Right atrium auricular region (tissue), 2 donors: ENCODE measurements at places on chromosomes 12 and 14.

- DNase-seq = no peak
- no peak overlapping the region for H3K27ac ChIP-seq
- H3K27me3 ChIP-seq = no peaks in the 10 kb centered on the region
- no peaks in the 10 kb centered on the region for H3K36me3 ChIP-seq
- H3K4me1 ChIP-seq = no peaks in the 10 kb centered on the region
- H3K4me3 ChIP-seq = no peak overlapping the region
Measured at GRCh38 chr12:85253853-85254252, 26.2 kb upstream of the ALX1 start.

- no peak overlapping the region for H3K27ac ChIP-seq
- H3K27me3 ChIP-seq = no peaks in the 10 kb centered on the region
- H3K4me1 ChIP-seq = no peaks in the 10 kb centered on the region
- H3K4me3 ChIP-seq = no peak overlapping the region
Measured at GRCh38 chr12:65474831-65475230, 196.3 kb downstream of the MSRB3 start.

DNA sequence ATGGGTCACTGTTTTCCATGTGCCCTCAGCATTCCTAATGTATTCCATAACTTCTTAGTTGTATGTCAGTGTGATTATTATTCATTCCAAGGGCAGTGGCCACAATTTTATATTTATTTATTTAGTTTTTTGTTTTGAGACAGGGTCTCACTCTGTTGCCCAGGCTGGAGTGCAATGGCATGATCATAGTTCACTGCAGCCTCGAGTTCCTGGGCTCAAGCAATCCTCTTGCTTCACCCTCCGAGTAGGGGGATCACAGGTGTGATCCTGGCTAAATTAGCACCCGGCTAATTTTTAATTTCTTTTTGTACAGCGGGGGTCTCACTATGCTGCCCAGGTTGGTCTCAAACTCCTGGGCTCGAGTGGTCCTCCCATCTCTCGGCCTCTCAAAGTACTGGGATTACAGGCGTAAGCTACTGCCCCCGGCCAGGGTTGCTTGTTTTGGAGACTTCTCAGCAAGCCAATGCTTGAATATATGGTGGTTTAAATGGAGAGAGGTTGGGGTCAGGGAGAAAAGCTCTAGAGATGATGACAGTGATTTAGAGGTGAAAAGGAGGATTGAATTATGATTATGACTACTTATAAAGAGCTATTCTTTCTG, 7.6 kb downstream of the GPRC5A start:
- peak overlapping the region; percentile 79 for H3K27ac ChIP-seq
- H3K4me1 ChIP-seq = no peaks in the 10 kb centered on the region
- DNase-seq = no peak
- H3K36me3 ChIP-seq = no peaks in the 10 kb centered on the region
- no peak overlapping the region for H3K4me3 ChIP-seq

DNA sequence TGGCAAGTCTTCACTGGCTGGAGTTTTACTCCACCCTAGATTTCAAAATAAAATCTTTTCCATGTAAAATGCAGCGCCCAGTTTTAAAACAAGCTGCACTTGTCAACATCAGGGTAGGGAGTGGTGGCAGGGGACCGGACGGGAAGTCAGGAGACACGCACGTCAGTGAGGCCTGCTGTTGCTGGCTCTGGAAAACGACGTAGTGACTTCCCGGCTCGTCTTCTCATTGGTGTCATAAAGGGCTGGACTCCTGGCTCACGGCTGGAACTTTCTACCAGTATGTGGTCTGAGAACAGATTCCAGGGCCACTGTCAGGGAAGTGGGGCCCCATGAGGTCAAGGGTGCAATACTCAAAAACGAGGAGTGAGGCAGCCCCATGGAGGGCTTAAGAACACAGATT, 64.2 kb upstream of the FOXN3 start:
- DNase-seq = peak; percentile 94
- H3K4me1 ChIP-seq = peaks cover 16% of the 10 kb centered on the region
- H3K36me3 ChIP-seq = no peaks in the 10 kb centered on the region
- H3K27ac ChIP-seq = peak overlapping the region; percentile 78
- no peaks in the 10 kb centered on the region for H3K27me3 ChIP-seq

DNA sequence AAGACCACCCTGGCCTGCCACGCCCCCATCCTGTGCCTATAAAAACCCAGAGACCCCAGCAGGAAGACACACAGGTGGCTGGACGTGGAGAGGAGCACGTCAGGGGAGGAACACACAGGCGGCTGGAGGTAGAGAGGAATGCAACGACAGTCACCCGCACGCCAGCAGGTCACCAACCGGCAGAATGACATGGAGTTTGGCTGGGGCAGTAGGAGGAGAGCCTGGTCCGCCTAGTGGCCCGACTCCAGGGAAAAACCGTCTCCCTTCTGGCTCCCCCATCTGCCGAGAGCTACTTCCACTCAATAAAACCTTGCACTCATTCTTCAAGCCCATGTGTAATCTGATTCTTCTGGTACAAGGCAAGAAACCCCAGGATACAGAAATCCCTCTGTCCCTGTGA, 62.7 kb upstream of the KCNH3 start:
- DNase-seq = no peak
- no peaks in the 10 kb centered on the region for H3K36me3 ChIP-seq
- H3K4me3 ChIP-seq = no peak overlapping the region
- H3K27me3 ChIP-seq = no peaks in the 10 kb centered on the region

DNA sequence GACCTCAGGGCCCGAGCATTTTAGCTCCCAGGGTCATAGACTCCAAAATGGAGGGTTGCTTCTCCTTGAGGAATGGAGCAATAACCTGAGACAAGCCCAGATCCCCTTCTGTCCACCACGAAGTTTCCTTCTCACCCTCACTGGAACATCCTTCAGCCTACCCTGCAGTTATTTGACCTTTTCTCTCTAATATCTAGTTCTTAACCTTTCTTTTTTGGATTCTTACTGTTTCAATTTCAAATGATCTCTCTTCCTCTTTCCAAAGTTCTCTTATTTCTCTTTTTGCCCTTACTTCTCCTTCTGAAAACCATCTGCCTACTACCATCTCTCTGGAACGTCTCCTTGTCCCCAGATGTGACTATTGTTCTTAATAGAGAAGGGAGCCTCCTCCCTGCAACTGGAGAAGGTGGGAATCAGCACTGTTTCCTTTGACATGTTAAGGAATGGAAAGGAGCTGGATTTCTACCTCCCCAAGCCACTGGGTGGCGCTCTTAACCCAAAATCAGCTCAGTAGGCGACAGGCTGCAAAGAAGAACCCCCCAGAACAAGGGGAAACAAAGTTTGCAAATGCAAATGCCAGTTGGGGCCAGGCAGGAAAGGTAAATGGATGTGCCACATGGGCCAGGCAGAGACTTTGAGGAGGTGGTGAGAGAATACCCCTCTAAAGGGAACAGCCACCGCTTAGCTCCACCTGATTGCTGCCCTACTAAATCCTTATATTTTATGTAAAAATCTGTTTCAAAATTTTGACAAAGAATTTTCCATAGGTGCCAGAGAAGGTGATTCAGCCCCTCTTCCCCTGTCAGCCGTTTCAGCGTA, 22.4 kb upstream of the PDE1B start:
- no peak for DNase-seq
- H3K4me3 ChIP-seq = no peak overlapping the region
- H3K36me3 ChIP-seq = no peaks in the 10 kb centered on the region
- no peaks in the 10 kb centered on the region for H3K4me1 ChIP-seq
- no peaks in the 10 kb centered on the region for H3K27me3 ChIP-seq

- no peak for DNase-seq
- no peaks in the 10 kb centered on the region for H3K4me1 ChIP-seq
- H3K27ac ChIP-seq = no peak overlapping the region
- H3K36me3 ChIP-seq = peaks cover 3% of the 10 kb centered on the region
- no peaks in the 10 kb centered on the region for H3K27me3 ChIP-seq
- no peak overlapping the region for H3K4me3 ChIP-seq
Measured at GRCh38 chr14:88618476-88618875, 55.6 kb downstream of the ZC3H14 start.

DNA sequence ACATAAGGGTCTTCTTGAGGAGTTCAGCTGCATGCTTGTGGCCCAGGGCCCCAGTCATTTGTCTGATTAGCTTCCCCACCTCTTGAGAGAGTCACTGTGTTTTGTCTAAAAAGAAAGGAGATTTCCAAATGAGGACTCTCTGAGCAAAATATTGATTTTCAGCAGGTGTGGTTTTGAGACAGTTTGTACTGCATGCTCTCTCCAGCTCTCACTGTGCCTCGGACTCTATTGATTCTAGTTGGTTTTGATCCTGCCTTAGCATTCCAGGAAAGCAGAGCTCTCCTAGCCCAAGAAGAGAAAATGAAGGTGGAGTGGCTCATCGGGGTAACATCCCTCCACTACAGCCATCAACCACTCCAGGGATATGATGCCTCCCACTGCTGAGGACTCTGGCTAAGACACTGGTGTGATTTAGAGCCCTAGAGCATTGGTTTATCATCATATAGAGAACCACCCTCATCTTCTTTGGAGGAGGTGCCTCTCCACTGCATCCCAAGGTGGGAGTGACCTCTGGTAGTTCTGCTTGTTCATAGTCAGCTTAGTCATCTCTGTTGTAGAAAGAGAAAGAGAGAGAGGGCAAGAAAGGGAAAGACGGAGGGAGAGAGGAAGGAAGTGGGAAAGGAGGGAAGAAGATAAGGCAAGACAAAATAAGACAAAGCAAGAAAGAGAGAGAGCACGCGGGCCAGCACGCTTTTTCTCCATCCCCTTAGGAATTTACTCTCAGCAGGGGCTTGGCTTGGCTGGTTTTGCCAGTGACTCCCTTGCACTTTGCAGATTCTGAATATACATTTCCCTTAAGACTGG, 365.6 kb downstream of the DPF3 start:
- H3K27ac ChIP-seq = no peak overlapping the region
- H3K27me3 ChIP-seq = no peaks in the 10 kb centered on the region
- H3K4me1 ChIP-seq = no peaks in the 10 kb centered on the region
- no peaks in the 10 kb centered on the region for H3K36me3 ChIP-seq
- no peak overlapping the region for H3K4me3 ChIP-seq

DNA sequence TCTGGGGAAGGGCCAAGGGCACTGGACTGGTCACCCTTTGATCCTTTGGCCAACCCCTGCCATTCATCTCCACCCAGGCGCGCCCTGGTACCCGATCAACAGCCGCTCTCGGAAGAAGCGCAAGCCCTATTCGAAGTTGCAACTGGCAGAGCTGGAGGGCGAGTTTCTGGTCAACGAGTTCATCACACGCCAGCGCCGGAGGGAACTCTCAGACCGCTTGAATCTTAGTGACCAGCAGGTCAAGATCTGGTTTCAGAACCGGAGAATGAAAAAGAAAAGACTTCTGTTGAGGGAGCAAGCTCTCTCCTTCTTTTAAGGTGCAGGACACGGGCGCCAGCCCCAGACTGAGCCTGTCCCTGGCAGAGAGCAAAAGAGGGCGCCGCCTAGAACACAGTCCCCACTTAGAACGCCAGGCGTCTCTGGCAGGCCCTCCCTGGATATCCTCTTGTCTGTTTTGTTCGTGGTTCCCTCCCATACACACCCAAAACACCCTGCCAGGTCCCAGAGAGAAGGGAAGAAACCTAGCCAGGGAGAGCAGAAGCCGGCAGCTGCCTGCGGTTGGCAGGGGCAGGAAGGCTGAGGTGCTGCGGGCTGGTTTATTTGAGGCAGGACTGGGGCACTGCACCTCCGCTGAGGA, 1.7 kb downstream of the HOXC12 start:
- H3K4me1 ChIP-seq = no peaks in the 10 kb centered on the region
- H3K27me3 ChIP-seq = peaks cover 74% of the 10 kb centered on the region
- DNase-seq = no peak
- no peak overlapping the region for H3K4me3 ChIP-seq
- no peaks in the 10 kb centered on the region for H3K36me3 ChIP-seq
- H3K27ac ChIP-seq = no peak overlapping the region

- no peak for DNase-seq
- no peaks in the 10 kb centered on the region for H3K27me3 ChIP-seq
- H3K4me1 ChIP-seq = no peaks in the 10 kb centered on the region
- peak overlapping the region; percentile 24 for H3K4me3 ChIP-seq
Measured at GRCh38 chr12:41190338-41190737, 2.2 kb downstream of the PDZRN4 start.

DNA sequence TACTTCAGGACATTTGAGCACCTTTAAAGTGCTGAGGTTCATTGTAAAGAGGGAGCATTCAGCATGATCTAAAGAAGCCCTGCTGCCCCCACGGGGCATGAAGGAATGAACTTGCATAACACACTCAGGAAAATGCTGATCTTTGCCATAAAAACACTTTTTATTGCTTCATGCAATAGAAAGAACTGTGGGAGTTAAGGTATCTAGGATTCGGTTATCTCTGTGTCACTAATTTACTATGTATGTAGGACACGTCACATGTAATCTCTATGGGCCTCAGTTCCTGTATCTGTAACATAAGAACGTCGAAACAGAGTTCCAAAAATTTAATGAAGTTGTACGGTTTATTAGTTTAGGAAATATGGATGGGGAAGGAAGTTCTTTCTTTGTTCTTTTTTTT, 33.0 kb downstream of the BTBD7 start:
- H3K36me3 ChIP-seq = no peaks in the 10 kb centered on the region
- DNase-seq = no peak
- no peaks in the 10 kb centered on the region for H3K27me3 ChIP-seq
- no peaks in the 10 kb centered on the region for H3K4me1 ChIP-seq
- no peak overlapping the region for H3K27ac ChIP-seq
- H3K4me3 ChIP-seq = no peak overlapping the region

GRCh38 chr12:90064852-90065801, 356.5 kb upstream of the ATP2B1 start:
- H3K27ac ChIP-seq = no peak overlapping the region
- H3K36me3 ChIP-seq = no peaks in the 10 kb centered on the region
- H3K4me3 ChIP-seq = no peak overlapping the region
- no peak for DNase-seq

DNA sequence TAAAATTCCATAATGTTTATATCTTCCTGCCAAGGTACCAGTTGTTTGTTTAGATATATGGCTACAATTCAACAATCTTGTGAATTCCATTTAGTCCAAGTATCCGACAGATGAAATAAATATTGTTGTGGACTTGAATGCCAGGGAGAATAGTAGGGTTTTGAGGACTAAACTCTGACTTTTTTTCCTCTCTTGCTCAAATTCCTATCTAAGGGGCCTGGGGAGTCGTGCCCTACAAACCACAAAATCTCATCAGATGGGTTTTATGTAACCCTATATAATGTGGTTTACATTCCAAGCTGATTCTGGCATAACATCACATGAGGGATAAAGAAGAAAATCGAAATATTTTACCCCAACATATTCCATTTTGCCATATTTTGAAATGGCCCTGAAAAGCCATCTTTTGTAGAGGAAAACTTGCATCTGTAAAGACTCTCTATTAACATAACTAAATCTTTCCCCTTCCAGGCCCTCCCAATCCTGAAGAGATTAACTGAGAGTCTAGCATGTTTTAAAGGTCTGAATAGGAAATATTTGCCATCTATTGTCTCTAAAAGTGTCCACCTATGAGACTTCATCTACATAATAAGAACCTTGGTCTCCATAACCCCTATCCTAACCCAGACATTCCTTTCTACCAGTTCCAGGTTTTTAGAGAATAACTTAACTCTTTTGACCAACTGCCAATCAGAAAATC, 184.7 kb upstream of the KITLG start:
- H3K36me3 ChIP-seq = no peaks in the 10 kb centered on the region
- no peaks in the 10 kb centered on the region for H3K27me3 ChIP-seq
- no peak overlapping the region for H3K4me3 ChIP-seq

- DNase-seq = no peak
- no peaks in the 10 kb centered on the region for H3K4me1 ChIP-seq
- H3K27me3 ChIP-seq = no peaks in the 10 kb centered on the region
- H3K27ac ChIP-seq = peak overlapping the region; percentile 84
- H3K4me3 ChIP-seq = no peak overlapping the region
Measured at GRCh38 chr12:3533703-3534386, 42.8 kb downstream of the PRMT8 start.
